Natural killer cell (primary cell): ENCODE measurements at places on chromosomes 16 and 17. TPM values are rescaled to one million over a fixed set of nuclear protein-coding genes. Genes with fewer than 3 reads are reported as not detected.

GRCh38 chr17:77042476-77043231 lies 98.1 kb upstream of the SEC14L1 start:
- DNase-seq, result no peak

The GPR139 gene
- not detected for total RNA-seq

The AMFR gene
- 71.7 TPM for total RNA-seq

DNA sequence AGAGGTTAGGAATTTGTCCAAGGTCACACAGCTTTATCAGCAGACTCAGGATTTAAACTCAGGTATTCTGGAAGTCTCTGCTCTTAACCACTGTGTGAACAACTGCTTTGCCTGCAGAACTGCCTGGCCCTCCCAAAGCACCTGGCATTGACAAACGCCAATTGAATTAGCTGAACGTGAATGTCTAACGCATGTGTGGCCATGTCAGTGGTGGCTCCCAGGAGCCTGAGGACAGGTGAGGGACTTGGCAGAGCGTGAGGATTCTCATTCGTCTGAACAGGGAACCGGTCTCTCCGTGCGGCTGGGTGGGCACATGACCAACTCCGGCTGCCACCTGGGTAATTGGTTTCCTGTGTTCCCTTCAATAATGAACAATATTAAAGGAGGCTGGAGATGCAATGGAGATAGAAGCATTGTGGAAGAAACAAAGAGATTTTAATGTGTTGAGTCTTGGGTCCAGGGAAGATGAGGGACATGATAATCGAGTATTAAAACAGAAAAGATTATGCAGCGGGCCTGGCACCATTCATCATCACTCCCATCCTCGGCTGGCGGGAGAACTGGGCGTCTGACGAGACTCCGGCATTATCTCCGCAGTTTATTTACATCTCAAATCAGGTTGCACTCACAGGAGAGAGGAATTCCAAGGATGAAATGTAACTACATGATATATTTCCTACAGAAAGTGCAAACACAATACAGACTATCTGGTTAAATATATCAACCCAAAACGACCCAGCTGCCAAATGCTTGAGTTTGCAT lies 113.5 kb downstream of the NPIPB5 start:
- DNase-seq, result no peak

The SUZ12 gene
- total RNA-seq, result 31.5 TPM

DNA sequence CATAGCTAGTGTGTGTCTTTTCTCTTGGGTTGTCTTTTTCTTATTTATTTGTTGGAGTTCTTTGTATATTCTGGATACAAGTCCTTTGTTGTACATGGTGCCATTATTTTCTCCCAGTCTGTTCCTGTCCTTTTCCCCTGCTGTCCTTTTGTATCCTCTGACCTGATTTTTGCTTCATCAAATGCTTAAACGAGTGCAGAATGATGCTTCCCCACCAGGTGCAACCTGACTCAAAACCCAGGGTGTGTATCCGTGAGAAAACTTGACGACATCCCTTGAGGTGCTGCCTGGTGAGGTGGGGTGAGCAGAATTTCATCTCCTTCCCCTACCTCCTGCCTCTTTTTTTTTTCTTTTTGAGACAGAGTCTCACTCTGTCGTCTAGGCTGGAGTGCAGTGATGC lies 88.6 kb downstream of the NTN1 start:
- DNase-seq, result no peak

The DNAH17 gene
- total RNA-seq, result 0.25 TPM

DNA sequence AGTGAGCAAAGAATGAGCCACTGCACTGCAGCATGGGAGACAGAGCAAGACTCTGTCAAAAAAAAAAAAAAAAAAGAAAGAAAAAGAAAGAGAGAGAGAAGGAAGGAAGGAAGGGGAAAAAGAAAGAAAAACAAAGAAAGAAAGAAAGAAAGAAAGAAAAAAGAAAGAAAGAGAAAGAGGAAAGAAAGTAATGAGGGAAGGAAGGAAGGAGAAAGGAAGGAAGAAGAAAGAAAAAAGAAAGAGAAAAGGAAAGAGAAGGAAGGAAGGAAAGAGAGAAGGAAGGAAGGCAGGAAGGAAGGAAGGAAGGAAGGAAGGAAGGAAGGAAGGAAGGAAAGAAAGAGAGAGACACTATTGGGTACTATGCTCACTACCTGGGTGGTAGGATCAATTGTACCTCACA lies 122.2 kb upstream of the ERCC4 start:
- DNase-seq, result no peak

The TPSD1 gene
- not detected for total RNA-seq

The HOXB3 gene
- 7.9 TPM for total RNA-seq

The CDH15 gene
- 0.20 TPM for total RNA-seq

The NHLRC4 gene
- total RNA-seq, result 0.28 TPM

DNA sequence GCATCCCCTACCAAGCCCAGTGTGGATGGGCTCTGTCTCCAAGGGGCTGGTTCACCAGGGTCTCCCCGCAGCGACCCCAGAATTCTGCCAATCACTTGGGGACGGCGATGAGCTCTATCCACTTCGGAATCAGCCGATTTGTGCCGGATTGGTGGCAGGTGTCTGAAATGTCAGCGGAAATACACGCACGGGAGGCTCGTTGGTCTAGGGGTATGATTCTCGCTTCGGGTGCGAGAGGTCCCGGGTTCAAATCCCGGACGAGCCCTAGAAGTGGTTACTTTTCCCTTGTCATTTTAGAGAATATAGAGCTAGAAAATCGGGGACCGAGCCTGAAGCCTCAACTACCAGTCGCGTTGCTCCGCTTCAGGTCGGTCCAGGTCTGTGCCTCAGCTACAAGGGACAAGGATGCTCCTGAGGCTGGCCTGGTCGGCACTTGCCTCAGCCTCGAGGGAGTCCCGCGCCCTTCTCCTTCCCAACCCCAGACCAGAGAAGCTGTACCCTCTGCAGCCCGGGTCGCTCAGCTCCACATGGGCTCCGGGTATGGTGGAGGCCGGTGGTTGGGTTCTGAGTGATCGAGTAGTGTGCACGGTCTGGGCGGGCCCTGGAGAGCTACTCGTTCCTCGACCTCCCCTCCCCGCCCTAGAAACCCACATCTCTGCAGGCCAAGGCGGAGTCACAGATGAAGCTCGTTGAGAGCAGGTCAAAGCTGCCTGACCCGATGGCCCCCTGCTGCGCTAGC lies 16.0 kb upstream of the OR1F1 start:
- DNase-seq, result no peak

GRCh38 chr17:66426397-66427033 lies 124.1 kb downstream of the PRKCA start:
- peak; percentile 80 for DNase-seq

DNA sequence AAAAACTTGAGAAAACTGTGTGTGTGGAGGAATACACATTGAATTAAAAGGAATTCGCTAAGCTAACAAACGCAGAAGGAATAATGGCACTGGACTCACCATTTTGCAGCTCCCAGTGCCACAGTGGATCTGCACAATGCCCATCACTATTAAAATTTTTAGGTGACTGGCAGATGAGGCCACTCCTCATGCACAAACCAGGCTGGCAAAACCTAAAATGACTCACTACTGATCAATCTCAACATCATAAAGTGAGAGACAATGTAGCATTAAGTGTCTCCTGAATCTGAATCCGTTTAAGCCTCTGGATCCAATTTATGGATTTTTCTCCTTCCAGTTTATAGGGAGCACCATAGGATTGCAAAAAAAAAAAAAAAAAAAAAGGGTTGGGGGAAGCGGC lies 20.6 kb downstream of the MYH10 start:
- DNase-seq, result no peak

The NTN3 gene
- not detected for total RNA-seq

The RNF43 gene
- total RNA-seq, result 1.0 TPM

DNA sequence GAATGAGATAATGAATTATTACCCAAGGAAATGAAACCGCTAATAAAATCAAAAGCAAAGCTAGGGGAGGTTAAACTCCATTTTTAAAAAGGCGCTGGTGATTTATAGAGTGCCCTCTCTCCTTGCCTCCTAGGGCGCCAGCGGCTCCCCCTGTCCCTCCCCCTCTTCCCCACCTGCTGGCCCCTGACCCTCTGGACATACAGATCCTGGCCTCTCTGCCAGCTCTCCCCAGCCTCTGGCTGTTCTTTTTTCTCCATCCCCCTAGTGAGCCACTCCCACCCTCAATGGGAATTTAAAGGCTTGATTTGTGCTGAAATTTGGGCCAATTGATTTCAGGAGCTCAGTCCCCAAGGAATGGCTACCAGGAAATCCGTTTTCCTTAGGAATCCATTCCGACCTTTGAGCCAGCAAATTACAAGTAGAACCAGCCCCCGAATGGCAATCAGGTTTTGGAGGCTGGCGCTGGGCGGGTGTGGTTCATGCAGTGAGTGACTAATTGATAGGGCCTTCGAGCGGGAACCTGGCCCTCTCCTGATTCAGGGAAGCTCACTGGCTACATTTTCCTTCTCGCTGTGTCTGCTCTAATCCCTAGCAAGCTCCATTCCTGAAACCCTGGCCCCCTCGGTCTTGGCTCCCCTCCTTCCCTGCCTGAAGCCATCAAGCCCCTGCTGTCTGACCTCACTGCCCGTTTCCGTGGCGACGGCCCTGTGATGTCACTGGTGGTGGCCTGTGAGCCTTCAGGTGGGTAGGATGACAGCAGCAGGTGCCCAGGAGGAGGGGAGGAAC lies 141.9 kb upstream of the SDK2 start:
- DNase-seq, result no peak

GRCh38 chr17:70208825-70209555 lies 39.7 kb downstream of the KCNJ2 start:
- no peak for DNase-seq

GRCh38 chr16:79195938-79196337 lies 404.6 kb downstream of the MAF start:
- no peak for DNase-seq

DNA sequence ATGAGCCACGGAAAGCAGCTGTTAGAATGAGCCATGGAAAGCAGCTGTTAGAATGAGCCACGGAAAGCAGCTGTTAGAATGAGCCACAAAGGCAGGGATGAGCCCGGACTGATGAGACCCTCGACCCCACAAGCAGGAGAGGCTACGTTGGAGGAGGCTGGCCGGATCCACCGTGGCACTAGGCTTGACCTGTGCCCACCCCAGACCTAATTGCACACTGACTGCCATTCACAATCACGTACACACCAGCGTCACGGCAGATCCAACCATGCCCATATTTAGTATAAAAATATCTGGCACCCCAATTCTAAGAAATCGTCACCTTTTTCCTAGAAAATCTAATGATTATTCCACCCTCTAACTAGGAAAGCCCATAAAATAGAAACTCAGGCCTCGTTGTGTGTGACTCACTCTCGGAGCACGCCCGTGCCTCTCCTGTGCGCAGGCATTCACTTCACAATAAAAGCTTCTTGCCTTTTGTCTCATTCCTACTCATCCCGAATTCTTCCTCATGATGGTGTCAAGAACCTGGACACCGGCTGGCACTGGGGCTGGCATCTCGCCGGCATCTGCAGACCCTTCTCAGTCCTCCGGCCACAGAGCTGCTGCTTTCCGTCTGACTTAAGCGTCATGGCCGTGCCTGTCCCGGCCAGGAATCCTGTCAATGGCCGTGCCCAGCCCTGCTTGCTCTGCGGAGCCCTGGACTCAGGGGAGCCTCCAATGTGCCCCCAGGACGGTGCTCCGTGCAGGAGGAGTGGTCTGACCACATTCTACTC lies 5.5 kb upstream of the SECTM1 start:
- no peak for DNase-seq

DNA sequence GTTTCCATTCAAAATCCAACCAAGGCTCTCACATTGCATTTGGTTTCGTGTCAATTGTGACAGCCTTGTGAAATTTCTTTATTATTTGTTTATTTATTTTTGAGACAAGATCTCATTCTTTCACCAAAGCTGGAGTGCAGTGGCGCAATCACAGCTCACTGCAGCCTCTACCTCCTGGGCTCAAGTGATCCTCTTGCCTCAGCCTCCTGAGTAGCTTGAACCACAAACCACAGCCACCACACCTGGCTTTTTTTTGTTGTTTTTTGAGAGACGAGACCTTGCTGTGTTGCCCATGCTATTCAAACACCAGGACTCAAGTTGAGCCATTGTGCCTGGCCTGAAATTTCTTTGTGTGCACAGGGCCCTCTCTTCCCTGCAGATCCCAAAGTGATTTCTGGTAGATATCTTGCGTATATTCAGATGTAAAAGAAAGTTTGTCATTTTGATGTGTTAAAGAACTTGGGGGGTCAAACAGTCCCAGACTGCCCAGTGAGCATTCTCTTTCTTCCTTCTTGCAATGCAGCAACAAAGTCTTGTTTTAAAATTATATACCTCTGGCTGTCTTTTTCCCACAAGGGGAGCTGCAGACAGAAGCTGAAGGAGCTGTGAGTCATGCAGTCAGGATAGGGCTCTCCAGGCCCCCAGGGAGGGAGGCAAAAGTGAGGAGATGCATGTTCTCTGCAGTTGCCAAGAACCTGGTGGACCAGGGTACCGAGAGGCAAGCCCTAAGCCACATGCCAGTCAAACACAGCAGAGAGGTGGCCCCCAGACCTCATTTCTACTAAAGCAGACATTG lies 15.5 kb upstream of the USP22 start:
- no peak for DNase-seq

DNA sequence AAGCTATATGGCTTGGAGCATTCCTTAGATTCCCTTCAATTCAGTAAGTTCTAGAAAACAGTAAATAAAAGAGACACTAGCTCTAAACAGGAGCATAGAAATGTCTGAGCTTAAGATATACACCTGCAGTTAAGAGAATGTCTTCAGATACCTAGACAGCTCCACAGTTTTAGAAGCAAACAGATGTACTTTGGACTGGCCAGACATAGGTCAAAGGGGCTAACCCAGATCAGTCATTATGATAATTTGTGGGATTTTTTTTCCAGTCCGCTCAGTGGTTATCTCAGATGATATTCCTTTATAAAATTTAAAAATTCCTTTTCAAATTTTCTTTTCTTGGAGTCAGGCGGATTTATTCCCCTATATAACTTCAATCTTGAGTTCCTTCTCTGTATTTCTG lies 65.8 kb upstream of the RASL10B start:
- no peak for DNase-seq

DNA sequence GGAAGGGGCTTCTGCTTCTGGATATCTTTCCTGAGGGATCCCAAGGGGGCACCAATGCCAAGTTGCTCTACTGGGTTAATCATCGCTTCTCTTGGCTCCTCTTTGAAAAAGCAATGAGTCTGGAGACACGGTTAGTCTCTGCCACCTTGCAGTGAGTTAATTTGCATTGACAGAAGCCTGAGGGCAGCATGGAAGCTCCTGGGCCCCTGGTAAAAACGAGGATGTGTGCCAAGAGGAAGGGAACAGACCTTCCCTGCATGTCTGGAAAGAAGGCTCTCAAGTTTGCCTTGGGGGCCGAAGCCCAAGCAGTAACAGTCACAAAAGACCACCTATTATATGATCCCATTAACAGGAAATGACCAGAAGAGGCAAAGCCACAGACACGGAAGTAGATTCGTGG lies 86.7 kb downstream of the IRX5 start:
- DNase-seq, result no peak
